Non-pigmented ciliary epithelial cell (primary cell): ENCODE measurements at places on chromosomes 7 and 10.

DNA sequence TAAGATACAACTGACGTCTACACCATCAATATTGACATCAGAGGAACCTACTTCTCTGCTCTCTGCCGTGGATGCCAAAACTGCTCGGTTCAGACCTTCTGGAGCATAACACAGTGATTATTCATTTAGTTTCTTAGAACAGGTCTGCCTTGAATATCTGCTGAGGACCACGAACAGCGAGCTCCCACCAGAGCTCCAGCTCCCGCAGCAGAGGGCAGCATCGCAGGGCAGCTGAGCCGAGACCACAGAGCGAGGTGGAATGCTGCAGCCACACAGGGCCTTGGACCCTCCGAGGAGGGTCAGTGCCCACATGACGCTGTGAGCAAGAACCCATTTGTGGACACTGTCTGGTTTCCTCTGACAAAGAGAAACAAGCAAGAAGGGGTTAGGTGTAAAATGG lies 6.8 kb downstream of the VIPR2 start:
- no peak for DNase-seq

- no peak for DNase-seq
Measured at GRCh38 chr10:122380703-122381102, 6.2 kb downstream of the PLEKHA1 start.

- no peak for DNase-seq
Measured at GRCh38 chr7:108623220-108623619, 53.5 kb downstream of the DNAJB9 start.

- DNase-seq = no peak
Measured at GRCh38 chr10:11048707-11049278, 31.1 kb downstream of the CELF2 start.

DNA sequence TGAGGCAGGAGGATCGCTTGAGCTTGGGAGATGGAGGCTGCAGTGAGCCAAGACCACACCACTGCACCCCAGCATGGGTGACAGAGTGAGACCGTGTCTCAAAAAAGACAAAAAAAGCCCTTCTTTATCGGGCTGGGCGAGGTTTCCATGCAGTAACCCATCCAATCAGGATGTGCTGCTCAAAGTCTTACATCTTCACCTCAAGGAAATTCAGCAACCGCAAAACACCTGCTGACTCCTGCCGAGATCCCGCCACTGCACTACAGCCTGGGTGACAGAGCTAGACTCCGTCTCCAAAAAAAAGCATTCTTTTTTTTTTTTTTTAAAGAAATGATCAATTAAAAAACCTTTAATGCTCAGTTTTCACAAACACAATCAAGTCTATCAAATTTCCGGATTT lies 75.7 kb upstream of the KCTD7 start:
- DNase-seq = no peak

GRCh38 chr7:37112876-37113275 lies 335.8 kb downstream of the ELMO1 start:
- no peak for DNase-seq

DNA sequence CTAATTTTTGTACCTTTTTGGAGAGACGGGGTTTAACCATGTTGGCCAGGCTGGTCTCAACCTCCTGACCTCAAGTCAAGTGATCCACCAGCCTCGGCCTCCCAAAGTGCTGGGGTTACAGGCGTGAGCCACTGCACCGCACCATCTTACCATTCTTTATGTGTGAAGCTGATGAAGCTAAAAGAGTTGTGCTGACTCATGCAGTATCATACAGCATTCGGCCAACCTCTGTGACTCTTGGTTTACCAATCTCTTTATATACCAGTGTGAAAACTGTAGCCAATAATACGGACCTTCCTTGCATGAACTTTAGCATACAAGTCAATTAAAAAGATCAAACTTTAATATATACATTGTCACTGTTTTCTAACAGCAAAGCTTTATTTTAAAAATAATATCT lies 878.2 kb upstream of the MBL2 start:
- DNase-seq = no peak

- DNase-seq = no peak
Measured at GRCh38 chr7:29017713-29018112, 59.6 kb upstream of the TRIL start.

- DNase-seq = no peak
Measured at GRCh38 chr10:22003964-22004281, 393 bp upstream of the DNAJC1 start.

- DNase-seq = no peak
Measured at GRCh38 chr10:74415146-74415839, 264.3 kb downstream of the ADK start.

DNA sequence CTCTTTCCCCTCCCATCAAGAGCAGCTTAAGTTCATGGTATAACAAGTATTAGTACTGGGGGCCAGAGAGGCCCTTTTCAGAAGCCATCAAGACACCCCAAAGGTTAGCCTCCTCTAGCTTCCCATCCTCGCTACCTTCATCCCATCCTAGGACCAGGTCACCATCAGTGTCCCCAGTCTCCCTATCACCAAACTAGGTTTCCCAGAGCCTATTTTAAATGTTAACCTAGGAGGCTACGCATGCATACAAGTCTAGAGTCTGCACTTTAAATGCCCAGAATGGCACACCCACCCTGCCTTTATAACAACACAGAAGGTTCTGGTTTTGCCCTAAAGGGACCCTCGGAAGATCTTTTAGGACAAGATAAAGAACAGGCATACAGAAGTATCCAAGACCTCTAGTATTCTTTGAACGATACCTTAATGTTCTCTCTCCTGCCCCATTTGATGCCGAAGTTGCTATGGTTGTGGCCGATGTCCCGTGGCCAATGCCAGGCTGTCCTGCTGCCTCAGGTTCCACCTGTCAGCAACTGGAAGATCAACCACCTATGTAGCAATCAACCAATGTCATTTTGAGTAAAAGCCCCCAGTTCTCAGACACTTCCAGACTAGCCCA lies 2.2 kb downstream of the GPRIN2 start:
- DNase-seq = no peak

- peak; percentile 88 for DNase-seq
Measured at GRCh38 chr7:82805527-82805960, 357.1 kb downstream of the PCLO start.

- no peak for DNase-seq
Measured at GRCh38 chr10:18822156-18822555, 162.9 kb downstream of the ARL5B start.

- DNase-seq = no peak
Measured at GRCh38 chr10:128448796-128449195, 322.6 kb upstream of the MKI67 start.

DNA sequence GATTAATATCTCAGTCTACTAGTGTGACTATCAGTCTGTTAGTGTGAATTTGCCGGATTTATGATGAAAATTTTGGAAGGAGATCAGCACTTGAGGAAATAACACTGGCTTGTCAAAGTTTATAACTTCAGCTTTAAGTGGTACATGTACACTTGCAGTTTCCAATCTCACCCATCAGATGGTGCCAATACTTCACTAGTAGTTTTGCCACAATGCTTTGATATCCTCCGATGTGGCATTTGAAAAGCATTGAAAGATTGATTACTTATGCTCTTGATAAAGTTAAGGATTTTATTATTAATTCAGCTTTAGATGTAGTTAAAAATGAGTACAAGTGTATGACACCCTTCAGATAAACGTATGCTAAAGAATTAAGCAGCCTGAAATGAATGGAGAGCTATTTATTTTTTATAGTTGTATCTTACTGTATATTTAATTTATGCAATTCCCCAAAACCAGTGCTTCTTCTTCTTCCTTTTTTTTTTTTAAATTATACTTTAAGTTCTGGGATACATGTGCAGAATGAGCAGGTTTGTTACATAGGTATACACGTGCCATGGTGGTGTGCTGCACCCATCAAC lies 98.2 kb downstream of the ANLN start:
- no peak for DNase-seq

GRCh38 chr10:23338886-23339285 lies 5.7 kb downstream of the C10orf67 start:
- DNase-seq = no peak

GRCh38 chr7:33849971-33850559 lies 55.3 kb upstream of the BMPER start:
- no peak for DNase-seq

DNA sequence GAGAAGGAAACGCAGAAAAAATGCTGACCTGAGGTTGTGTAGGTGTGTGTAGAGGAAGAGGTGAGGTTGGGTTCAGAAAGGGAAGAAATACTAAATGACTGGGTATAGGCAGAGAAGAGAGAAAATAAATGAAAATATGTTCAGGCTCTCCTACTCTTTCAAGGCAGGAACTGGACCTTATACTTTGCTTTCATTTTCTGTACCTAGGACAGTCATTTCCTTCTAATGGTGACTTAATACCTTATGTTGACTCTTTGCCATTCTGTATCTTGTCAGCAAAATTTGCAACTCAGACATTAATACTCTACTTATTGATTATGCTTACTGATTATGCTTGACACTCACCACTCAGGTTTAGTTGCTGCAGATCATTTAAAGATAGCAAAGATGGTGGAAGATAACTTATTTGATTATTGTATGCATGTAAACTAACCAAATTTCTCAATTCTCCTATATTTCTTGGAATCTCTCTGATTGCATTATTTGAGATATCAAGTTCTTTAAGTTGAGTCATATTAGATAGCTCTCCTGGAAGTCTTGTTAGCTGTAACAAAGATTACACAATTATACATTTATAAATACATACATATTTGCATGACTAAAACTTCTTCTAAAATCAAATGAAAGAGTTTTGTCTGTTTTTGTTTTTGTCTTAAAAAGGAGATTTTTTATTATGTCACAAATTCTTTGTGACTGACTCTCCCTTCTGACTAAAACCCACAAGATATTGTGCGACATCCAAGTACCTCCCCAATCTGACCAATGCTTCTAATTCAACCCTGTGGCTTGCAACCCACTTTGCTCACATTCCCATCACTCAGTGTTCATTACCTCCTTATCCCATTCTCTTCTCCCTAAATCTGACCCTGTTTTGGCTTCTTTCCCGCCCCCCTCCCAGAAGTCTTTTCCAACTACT lies 20.0 kb downstream of the LRRD1 start:
- DNase-seq = peak; percentile 65

- no peak for DNase-seq
Measured at GRCh38 chr10:99345350-99345749, 16.2 kb downstream of the CNNM1 start.

GRCh38 chr10:58919927-58920654 lies 256.4 kb upstream of the PHYHIPL start:
- peak; percentile 65 for DNase-seq
